Right renal cortex interstitium (tissue), 3 donors: ENCODE measurements at places on chromosomes 1 and 21.

- no peak for DNase-seq
These were observed 6.0 kb upstream of the TRAPPC10 start for GRCh38 chr21:44006017-44006619.

GRCh38 chr1:116743535-116743934 lies 10.7 kb upstream of the CD2 start:
- no peak for DNase-seq

- DNase-seq, result no peak
These were observed 2.8 kb upstream of the EYA3 start for GRCh38 chr1:28091043-28091781.

DNA sequence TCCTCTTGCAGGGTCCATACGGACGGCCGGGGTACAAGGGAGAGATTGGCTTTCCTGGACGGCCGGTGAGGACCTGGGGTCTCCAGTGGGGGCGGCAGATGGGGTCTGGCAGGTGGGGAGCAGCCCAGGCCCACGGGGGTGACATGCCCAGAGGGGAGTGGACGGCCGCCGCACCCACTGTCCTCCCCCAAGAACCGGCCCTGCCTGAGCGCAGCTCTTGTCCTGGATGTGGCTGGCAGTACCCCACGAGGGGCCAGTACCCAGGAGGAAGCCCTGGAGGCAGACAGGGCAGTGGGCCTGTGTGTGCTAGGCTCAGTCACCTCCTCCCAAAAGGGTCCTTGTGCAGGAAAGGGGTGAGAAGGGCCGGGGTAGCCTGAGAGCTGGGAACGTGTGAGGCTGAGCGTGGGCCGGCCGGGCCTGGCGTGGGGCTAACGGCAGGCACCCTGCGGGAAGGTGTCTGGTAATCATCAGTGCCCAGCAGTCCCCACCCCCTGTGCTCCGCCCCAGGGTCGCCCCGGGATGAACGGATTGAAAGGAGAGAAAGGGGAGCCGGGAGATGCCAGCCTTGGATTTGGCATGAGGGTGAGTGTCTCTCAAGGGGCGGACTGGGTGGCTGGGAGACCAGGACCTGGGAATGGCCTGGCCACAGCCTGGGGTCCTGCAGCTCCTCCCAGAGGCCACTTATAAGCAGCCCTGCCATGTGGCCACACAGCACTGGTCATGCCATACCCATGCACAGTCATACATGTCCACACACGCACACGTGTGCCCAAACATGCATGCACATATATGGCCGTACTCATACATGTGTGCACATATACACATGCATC lies 47.2 kb downstream of the SLC19A1 start:
- no peak for DNase-seq

DNA sequence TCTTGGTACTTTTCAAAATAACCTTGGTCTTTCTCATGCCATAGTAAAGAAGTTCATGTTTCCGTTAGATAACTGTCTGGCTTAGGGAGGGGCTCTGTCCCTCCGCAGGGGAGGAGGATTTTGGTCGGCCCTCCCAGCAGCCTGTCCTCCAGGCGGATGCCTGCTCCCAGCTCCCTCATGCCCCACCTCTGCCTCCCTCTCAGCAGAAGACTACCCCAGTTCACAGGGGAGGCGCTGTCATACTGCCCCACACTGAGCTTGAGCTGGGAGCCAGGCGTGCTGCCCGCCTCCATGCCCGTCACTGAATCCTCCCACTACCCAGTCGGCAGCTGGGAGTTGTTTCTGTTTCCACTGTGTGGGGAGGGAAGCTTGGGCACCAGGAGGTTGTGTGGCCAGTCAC lies 127.3 kb downstream of the CAMTA1 start:
- DNase-seq, result no peak

- no peak for DNase-seq
These were observed 69.5 kb downstream of the PIK3CD start for GRCh38 chr1:9720785-9721605.

DNA sequence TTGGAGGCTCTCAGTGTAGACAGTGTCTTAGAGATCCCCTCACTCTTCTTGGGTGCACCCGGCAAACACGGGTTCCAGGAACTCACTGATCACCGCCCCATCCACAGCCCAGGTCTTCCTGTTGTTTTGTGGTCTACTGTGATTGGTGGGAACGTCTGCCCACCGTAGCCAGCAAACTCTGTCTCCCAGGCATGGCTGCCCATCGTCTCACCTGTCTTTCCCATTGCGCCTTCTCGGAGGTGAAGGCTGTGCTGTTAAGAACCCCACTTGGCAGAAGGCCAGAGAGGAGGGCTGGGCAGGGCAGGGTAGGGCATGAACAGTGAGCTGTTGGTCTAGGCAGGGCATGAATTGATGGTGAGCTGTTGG lies 14.1 kb upstream of the KCNA2 start:
- DNase-seq, result no peak

DNA sequence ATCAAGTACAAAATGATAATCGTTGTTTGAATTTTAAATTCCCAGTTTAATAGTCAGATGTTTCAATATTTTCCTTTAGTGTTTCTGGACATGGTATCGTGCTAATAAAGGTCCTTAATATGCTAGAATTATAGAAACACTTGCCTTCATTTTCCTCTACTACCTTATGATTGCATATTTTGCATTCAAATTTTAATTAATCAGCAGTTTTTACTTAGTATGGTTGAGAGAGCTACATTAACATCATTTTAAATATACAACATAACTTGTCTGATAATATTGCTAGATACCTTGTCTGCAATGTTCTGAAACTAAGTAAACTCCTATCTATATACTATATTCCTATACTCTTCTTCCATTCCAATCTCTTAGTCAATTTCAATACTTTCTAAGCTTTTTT lies 66.3 kb downstream of the USH2A start:
- DNase-seq, result no peak

GRCh38 chr1:203034422-203035110 lies 8.3 kb downstream of the PPFIA4 start:
- no peak for DNase-seq

- DNase-seq, result no peak
These were observed 9.0 kb upstream of the IFNGR2 start for GRCh38 chr21:33394260-33394659.

GRCh38 chr1:226310245-226310540 lies 1.2 kb upstream of the LIN9 start:
- no peak for DNase-seq

DNA sequence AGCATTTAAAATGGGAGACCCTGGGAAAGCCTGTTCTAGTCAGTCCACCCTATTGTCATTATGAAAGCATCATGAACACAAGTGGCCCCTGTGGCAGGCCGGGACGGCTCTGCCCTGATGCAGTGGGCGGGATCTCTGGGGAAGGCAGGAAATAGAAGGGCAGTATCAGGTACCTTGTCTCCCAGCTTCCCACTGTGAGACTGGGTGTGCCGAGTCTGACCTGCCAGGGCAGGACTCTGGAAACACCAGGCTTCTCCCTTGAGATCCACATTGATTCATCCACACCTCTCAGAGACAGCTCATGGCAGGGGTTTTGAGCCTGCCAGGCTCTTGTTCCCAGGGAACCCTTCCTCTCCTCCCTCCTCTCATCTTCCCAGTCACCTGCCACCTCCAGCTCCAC lies 24.5 kb upstream of the GNPAT start:
- DNase-seq, result no peak

DNA sequence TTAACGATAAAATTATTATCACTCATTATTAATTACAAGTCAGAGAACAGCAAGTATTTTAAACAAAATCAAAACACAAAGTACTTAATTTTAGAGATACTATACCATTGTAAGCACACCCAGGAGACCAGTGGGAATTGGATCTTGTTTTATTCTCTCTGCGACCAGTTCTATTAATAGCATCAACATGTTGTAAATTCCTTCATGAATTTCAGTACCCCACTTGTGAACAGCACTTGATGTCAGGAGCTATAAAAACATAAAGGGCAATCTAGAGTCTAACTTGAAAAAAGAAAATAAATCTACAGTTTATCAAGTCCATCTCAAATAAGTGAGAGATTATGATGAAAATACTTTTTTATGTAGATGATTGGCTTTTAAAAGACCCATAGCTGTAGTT lies 42.9 kb downstream of the USP24 start:
- no peak for DNase-seq

DNA sequence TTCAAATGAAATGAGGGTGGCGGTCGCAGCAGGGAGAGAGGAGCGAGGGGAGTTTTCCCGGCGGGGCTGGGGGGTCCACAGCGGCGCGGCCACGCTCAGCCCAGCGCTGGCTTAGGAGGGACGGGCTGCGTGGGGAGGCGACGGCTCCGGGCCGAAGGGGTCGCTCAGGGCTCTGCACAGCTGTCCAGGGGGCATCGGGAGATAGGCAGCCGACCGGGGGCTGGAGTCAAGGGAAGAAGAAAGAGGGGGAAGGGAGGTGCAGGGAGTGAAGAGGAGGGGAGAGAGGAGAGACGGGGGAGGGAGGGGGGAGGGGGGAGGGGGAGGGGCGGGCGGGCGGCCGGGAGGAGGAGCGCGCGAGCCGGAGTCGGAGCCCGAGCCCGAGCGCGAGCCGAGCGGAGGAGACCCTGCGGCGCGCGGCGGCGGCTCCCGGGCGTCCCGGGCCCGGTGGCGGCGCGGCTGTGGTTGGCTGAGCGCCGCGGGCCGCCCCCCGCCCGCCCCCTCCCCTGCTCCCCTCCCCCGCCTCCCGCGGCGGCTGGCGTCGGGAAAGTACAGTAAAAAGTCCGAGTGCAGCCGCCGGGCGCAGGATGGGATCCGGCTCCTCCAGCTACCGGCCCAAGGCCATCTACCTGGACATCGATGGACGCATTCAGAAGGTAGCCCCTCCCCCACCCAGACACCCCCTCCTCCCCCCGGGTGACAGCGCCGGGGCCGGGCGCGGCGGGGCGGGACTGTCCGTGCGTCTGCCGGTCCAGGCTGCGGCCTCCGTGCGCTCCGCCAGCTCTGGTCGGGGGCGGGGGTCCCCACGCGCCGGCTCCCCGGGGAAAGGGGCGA lies at the start of gene PDE9A:
PDE9A (plus strand) TSS at position 391 of the 831 bp plus-strand sequence; CDS start at position 585, 194 bp downstream.
- DNase-seq, result no peak

GRCh38 chr21:38909929-38910328 lies 104.2 kb downstream of the ETS2 start:
- no peak for DNase-seq

- DNase-seq, result no peak
These were observed 33.7 kb downstream of the LRRC42 start for GRCh38 chr1:53979712-53980450.

DNA sequence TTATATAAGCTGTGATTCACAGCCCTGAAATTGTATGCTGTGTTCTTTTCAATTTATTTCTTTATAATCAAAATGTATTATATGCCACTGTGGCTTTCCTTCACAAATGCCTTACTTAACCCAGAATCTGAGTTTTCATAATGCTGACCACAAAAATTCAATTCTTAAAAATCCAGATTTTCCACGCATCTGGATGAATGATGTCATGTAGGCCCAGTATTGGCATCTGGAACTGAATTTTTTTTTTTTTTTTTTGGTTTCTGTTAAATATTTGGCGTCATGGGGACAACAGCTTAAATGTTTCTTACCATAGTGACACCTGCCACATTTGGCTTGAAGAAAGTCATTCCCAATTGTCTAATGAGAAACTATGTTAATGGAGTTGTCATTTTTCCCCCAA lies 296.8 kb downstream of the TM2D1 start:
- no peak for DNase-seq

GRCh38 chr1:24688621-24689195 lies 45.6 kb downstream of the SRRM1 start:
- peak; percentile 48 for DNase-seq

DNA sequence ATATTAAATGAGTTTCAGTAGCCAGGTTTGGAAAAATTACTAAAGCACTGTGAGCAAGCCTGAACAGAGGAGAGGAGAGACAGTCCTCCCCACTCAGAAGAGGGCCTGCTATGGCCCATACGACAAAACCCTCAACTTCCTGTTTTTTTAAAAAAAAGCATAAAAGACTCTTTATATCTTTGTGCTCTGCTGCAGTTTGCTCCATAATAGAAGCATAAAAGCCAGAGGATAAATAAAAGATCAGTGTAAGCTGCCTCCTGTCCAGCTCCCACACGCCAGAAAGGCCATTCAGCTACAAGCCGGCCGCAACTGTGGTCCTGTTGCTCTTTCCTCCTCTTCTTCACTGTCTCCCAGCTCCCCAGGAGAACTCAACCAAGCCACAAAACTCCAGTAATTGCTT lies 37.8 kb downstream of the NID1 start:
- DNase-seq, result no peak

GRCh38 chr1:42922687-42923366 lies 35.8 kb downstream of the SLC2A1 start:
- no peak for DNase-seq

GRCh38 chr21:29430576-29430975 lies 131.9 kb downstream of the BACH1 start:
- peak; percentile 33 for DNase-seq

GRCh38 chr1:157390651-157391050 lies 161.7 kb downstream of the FCRL5 start:
- DNase-seq, result no peak

GRCh38 chr1:58784758-58785441 lies 1.1 kb upstream of the JUN start:
- no peak for DNase-seq

DNA sequence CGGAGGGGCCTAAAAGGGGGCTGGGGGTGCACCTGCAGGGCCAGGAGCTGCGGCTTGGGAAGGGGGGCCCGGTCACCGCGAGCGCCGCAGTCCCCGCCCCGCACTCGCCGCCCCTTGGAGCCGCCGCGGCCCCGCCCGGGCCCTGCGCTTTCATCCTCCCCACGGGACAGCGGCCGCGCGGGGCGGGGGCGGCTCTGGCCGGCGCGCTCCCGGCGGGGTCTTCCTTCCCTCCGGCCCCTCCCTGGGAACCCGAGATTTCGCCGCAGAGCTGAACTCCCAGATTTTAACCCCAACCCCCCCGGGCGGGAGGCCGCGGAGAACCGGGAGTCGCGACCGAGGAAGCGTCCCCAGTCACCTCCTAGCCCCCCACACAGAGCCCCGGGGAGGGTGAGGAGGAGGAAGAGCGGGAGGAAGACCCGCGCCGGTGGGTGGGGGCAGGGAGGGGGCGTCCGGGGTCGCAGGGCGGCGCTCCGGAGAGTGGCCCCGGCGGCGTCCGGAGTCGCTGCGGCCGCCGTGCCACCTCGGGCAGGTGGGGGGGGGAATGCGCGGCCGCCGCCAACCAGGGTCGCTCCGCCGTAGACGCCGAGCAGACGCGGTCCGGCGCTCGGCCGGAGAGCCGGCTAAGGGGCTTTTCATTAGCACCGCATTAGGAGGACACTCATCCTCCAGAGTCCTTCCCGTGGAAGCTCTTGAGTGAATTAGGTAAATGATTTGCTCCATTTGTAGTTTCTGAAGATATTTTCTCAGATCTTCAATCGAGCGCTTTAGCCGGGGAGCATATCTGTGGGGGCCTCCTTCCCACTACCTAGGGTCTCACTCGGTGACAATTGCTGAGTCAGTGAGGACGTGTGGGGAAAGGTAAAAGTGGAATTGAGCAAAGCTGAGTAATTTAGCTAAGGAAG lies 31.6 kb upstream of the NFIA start:
- no peak for DNase-seq

- DNase-seq, result no peak
These were observed 30.0 kb upstream of the SGIP1 start for GRCh38 chr1:66503841-66504470.

GRCh38 chr1:65059930-65060538 lies 88.0 kb upstream of the AK4 start:
- no peak for DNase-seq

- DNase-seq, result peak; percentile 52
These were observed 3.1 kb downstream of the ACAP3 start for GRCh38 chr1:1304331-1305299.

GRCh38 chr1:99777752-99778151 lies 11.3 kb upstream of the FRRS1 start:
- DNase-seq, result no peak
